Thoracic aorta (tissue), 2 donors: ENCODE measurements at places on chromosomes 2 and 18.

DNA sequence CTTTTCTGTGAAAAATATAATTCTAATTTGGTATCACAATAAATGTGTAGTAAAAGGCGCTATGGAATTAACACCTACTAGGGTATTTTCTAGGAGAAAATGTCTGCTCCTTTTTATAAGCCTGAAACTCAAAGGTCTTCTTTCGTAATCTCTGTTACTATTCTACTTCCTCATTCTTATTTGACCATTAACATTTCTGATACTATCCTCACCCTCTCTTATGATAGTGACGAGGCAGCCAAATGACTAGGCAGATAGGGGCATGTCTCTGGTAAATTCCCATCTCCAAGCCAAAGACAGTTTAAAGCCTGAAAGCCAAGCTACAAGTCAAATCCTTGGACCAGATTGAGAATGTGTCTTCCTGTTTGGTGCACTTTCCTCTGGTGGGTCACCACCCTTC, 251.7 kb downstream of the LRRTM4 start:
- DNase-seq: no peak

- no peak for DNase-seq
These were observed 4.0 kb downstream of the CYP26B1 start for GRCh38 chr2:72143441-72144273.

DNA sequence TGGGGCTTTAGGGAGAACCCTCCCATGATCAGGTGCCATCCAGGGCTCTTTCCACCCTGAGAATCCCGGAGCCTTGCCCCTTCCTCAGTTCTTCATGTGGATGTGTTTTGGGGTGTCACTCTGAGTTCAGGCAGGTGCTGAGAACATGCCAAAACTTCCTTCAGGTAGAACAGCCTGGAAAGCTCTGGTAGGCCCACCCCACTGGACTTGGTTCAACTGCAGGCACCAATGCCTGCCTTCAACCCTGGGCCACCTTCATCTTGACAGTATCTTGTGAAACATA, 85.8 kb downstream of the EPAS1 start:
- no peak for DNase-seq

GRCh38 chr18:77131652-77132368, 773 bp downstream of the MBP start:
- DNase-seq: no peak

- no peak for DNase-seq
These were observed 214.2 kb downstream of the TNS1 start for GRCh38 chr2:217788669-217789002.

- no peak for DNase-seq
These were observed 767.9 kb upstream of the ID2 start for GRCh38 chr2:7913974-7914373.

- no peak for DNase-seq
These were observed 737.1 kb downstream of the TDRD15 start for GRCh38 chr2:21860907-21861306.

DNA sequence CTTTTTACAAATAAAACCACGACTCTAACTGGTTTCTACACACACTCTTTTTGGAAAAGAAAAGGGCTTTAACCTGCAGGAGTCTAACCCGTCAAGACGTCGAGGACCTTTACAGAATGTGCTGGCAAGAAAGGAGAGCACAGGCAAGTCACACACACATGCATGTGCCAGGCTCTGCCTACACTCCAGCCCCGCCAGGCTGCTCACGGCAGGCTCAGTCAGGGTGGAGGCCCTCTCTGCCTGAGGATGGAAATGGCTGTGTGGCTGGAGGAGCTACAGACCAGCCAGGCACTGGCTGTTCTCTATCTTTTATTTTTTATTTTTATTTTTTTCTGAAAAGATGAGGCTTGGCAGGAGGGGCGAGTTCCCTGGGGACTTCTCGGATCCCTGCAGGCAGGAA, 10.2 kb downstream of the SIX3 start:
- DNase-seq: no peak

DNA sequence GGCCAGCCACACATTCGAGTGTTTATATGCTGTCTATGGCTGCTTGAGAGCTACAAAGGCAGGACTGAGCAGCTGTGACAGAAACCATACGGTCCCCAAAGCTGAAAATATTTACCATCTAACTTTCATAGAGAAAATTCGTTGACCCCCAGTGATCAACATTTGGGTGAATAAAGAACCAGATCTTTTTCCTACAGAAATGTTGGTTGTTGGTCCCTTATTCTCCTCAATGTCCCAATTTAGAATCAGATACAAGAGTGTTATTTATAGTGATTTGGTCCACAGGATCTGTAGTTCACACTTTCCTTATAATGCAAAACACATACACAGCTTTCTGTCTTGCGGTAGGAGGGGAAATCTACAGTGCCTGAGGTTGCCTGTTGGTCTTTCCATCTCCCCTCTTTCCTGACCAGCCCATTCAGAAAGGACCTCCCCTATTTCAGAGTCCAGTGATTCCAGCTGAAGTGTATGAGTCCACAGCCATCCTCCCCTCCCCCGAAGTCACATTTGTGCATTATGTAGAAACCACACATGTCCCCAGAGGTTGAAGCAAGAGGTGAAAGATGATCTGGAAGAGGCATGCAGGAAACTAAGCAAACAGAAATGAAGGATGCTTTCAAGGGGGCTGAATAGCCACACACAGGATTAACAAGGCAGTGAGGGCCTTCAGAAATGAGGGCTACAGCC, 61.9 kb downstream of the SPRED2 start:
- no peak for DNase-seq

DNA sequence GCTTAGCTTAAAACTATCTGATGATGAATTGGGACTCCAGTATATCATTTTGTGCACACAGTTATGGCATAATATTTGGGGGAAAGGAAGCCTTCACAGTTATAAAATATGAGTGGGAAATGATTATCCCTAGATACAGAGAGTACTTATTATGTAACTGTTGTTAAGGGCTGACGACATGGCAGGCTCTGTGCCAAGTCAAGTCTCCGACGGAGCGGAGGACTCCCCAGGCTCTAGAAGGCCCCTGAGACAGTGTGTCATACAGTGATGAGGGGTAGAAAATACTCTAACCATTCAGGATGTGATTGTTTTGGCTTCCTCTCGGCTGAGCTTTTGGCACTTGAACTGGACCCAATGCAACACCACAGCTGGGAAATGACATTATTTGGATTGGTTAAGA, 211.8 kb downstream of the SLC8A1 start:
- peak; percentile 68 for DNase-seq

GRCh38 chr18:34297287-34297686, 72.6 kb upstream of the NOL4 start:
- DNase-seq: no peak

- DNase-seq: no peak
These were observed 9.7 kb downstream of the SEC11C start for GRCh38 chr18:59149416-59149815.

DNA sequence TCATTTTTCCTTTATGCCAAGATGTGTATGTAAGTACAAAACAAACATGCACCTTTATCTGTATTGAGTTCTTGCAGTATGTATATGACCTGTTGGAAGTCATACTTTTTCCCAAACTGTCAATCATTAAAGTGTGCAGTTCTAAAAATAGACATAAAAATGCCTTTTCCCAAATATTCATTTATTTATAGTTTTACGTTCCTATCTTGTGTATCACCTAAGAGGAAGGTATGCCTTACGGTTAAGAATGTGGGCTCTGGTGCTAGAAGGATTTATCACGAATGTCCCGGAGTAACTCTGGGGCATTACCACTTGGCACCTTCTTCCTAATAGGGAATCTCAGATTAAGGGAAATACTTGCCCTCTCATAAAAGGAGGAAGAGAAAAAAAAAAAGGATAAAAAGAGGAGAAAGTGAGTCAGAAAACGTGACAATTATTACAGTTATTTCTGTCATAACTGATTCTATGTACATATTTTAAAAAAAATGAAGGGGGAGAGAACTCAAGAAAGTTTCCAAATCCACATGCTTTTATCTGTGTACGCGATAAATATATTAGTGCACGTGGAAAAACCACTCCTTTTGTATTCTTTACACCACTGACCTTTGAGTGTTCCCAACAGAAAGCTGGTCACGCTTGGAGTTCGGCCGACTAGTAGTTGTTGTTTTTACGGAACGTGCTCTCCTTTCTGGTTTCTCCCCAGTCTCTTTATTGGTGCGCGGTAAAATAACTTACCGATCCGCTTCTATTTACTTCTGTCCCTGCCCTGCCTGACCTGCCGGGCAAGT, 721 bp downstream of the MCEE start:
- no peak for DNase-seq

DNA sequence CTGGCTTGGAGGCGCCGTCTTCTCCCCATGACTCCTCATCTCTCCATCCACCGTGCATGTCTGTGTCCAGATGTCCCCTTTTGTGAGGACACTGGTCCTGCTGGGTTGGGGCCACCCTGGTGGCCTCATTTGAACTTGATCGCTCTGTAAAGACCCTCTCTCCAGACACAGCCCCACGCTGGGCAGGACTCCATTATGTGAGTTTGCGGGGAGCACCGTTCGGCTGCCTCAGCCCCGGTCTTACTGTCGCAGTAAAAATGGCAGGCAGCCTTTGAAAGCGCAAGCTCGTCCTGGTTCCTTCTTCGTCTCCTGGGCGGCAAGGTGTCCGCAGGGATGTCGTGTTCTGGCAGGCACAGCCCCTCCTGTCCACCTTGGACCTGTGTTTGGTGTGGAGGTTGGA, 17.7 kb downstream of the NFATC1 start:
- no peak for DNase-seq

GRCh38 chr2:40513201-40513600, 61.3 kb upstream of the SLC8A1 start:
- no peak for DNase-seq

GRCh38 chr2:217402761-217403383, 543.0 kb upstream of the TNP1 start:
- DNase-seq: no peak

DNA sequence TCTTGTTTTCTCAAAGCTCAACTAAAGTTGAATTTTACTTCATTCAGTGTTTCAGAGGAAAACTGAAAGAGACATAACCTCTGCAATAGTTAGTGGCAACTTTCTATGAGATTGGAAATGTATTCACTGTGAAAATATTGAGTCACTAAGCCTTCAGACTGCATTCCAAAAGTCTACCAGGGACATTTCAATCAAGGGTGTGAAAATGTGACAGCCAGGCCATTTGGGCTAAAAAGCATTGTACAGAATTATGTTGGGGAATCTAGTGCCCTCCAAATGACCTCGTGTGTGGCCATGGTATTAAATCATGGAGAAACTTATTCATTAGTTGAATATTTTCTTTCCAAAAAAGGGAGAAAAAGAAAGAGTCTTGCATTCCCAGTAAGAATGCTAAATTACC, 251.9 kb downstream of the GRB14 start:
- no peak for DNase-seq

DNA sequence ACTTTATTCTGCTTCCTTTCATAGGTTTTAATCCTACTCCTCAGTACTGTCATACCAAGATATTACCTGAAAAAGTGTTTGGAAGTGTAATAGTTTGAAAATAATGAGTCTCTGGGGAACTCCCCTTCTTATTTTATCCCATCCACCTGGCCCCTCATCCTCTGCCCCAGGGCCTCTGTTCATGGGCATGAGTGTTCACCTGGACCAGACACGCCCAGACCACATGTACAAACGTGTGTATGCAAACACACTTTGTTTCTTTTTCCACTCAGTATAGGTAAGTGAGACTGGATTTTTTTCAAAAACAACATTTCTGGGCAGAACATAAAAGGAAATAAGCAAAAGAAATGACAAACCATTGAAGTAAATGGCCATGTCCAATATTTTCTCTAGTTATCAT, 62.1 kb upstream of the THSD7B start:
- DNase-seq: no peak

DNA sequence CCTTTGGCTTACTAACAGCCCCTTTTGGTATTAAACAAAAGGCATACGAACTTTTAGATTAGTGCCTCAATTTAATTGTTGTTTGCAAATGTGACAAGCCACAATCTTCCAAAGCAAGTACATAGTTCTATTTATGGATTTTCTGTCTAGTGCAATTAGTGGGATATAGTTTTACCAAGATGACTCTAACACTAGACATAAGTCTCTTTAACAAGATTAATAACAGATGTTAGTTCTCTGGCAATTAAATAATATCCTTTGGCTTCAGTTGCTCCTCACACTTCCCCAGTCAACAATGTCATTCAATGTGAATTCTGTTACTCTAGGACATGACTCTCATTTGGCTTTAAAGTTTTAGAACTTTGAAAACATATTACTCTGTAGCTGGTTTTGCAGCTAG, 16.7 kb upstream of the MC4R start:
- DNase-seq: no peak

DNA sequence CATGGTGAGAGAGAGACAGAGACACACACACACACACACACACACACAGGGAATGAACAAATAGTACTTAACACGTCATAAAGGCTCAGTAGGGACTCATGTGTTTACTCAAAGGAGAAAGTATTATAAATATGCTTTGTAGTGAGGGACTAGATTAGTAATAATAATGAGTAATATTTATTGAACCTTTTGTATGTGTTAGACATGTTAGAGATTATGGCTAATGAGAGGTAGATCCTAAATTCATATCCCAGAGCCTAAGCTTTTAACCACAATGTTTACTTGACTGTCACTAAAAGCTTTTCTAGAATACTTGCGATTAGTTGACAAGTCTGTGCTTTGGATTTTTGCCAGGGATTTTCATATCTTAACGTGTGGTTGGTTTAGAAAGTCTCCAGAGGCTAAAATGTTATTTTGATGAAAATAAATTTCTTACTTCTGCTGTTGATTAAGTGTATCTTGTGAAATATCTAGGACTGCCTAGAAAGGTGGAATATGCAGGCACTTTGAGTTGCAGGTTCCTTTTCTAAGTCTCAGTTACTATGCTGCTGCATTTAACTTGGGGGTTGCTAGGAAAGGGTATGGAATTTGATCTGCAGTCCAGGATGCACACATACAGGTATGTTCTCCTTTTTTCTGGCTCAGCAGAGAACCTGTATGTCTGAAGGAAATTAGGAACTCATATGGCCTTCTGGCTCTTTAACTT, 64.5 kb downstream of the UBR3 start:
- no peak for DNase-seq

DNA sequence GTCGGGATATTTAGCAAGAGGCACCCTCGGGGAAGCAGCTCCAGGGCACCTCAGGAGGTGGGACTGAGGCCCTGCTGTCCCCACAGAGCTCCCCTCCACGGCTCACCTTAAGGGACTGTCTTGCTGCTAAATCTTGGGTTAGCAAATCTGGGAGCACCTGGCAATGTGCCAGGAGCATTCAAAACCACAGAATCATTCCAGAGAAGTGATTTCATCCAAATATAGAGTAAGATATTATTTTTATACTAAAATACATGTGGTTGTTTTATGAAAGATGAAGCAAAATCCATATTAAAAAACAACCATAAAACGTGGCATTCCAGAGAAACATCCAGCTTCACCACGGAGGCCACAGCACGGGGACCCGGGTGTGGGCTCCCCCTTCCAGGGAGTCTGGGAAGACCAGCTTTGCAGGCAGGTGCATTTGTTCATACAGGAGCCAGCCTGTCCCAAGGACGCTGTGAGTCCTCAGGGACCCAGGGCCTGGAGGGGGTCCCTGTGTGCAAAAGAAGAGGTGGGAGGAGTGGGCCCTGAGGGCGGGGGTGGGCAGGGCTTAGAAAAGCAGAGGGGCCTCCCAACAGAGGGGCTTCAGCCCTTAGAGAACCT, 16.3 kb downstream of the HS1BP3 start:
- no peak for DNase-seq

GRCh38 chr18:11760498-11761167, 71.6 kb downstream of the GNAL start:
- no peak for DNase-seq
